ENCODE measurements at places on chromosomes 4 and X.

DNA sequence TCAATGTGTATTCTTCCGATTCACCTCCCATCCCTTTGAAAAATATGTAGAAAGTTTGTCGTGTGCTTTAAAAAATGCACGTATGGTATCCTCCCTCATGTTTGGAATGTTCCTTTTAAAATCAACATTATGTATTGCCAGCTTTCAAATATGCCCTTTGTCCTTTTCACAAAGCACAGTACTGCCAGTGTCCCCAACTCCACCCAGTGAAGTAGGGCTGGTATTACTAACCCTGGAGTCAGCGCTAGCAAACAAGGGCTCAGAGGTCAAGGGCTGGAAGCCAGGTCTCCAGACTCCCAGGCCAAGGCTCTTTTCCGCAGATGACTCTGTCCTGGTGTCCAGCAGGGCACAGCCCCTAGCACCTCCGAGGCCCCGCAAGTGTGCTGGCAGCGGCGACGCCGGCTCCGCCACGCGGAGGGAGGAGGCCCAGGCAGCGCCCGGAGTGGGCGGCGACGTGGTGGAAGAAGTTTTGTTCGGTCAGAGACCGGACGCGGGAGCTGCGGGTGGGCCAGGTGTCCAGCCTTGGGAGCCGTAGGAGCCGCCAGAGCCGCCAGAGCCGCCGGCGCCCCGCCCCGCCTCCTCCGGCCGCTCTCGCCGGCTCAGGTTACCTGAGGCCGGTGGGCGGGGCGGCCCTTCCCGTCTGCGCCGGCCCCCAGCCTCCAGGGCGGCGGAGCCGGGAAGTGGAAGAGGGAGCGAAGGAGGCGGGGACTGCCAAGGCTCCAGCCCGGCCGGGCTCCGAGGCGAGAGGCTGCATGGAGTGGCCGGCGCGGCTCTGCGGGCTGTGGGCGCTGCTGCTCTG is at the start of gene IL13RA1:
TSS of gene IL13RA1 (plus strand) at position 720 of the 799 bp plus-strand sequence. CDS start at position 753, 33 bp downstream.
- DNase-seq, result peak; percentile 88

- no peak for DNase-seq
These were observed 10.0 kb downstream of the AWAT2 start for GRCh38 chrX:70039758-70040157.

DNA sequence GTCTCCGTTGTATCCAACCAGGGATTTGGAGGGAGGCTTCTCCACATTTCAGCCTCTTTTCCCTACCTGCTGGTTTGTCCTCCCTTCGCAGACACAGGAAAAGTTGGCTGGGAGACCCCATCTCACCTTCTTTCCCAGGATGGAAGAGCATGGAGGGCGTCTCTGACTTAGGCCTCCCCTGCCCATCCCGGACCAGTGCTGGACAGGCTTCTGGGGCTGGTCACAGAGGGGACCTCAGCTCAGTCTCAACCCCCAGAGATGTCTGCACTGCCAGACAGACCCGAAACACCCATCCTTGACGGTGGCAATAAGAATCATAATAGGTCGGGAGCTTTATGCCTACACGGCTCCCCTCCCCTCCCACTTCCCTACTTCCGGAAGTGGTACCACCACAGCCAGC is 1.6 kb downstream of the WFS1 start:
- no peak for DNase-seq

- no peak for DNase-seq
These were observed 164.2 kb upstream of the SPRY1 start for GRCh38 chr4:123232439-123232838.

DNA sequence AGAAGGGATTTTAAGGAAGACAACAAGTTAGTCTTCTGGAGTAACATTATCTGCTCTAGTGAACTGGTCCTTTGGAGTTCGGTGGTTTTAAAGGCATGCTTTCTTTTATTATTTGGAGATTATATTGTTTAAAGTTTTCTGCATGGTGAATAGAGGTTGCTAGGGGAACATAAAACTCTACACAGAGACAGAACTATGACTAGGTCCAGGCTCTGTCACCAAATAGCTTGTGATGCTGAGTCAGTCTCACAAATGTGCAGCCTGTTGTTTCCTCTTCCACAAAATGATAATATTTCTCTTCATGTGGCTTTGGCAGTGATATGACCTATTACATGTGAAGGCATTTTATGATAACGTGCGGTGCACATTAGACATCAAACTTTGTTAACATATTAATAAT is 132.6 kb downstream of the PACRGL start:
- no peak for DNase-seq

GRCh38 chrX:18278449-18278848 is 57.8 kb upstream of the BEND2 start:
- no peak for DNase-seq

DNA sequence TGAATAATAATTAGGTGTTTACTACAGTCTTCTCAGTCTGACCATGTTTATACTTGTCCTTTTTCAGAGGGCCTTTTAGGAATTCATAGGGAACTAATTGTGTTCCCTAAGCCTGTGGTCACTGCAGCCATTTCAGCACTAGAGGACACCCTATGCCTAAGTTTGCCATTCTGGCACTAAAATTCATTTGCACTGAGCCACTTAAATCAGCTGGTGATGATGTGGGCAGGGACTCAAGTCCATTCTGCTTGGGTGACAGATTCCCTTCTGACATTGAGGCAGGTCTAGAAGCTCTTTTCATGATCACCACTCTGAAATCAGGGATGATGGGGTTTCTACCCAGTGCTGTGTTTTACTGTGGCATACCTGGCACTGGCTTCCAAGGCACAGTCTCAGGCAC is 1178.9 kb upstream of the DIAPH2 start:
- DNase-seq, result no peak

GRCh38 chrX:43717161-43717560 is 61.1 kb downstream of the MAOA start:
- DNase-seq, result no peak

GRCh38 chr4:147964266-147964880 is 232.5 kb downstream of the ARHGAP10 start:
- DNase-seq, result no peak

DNA sequence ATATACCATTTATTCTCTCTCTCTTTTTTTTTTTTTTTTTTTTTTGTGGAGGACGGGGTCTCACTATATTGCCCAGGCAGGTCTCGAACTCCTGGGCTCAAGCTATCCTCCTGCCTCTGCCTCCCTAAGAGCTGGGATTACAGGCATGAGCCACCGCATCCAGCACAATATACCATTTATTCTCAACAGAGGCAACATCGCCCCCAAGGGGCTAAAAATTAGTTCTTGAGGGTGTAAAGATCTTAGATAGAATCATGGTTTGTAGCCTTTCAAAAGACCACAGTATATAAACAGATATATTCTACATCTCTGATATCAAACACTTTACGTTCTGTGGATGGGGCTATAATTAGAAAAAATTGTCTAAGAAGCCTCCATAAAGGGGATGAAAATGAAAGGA is 39.8 kb upstream of the TCEAL2 start:
- no peak for DNase-seq

All from NCI-H1436 (cell line).